Breast epithelium (tissue), 4 donors: ENCODE measurements at places on chromosomes 5 and 9. TPM values are rescaled to one million over a fixed set of nuclear protein-coding genes. Genes with fewer than 3 reads are reported as not detected.
A peak's percentile ranks its signal among the peaks of the same experiment; 100 is the strongest.

GRCh38 chr5:158718738-158719505 lies 380.8 kb downstream of the EBF1 start:
- no peaks in the 10 kb centered on the region for H3K36me3 ChIP-seq
- H3K27me3 ChIP-seq, result no peaks in the 10 kb centered on the region

DNA sequence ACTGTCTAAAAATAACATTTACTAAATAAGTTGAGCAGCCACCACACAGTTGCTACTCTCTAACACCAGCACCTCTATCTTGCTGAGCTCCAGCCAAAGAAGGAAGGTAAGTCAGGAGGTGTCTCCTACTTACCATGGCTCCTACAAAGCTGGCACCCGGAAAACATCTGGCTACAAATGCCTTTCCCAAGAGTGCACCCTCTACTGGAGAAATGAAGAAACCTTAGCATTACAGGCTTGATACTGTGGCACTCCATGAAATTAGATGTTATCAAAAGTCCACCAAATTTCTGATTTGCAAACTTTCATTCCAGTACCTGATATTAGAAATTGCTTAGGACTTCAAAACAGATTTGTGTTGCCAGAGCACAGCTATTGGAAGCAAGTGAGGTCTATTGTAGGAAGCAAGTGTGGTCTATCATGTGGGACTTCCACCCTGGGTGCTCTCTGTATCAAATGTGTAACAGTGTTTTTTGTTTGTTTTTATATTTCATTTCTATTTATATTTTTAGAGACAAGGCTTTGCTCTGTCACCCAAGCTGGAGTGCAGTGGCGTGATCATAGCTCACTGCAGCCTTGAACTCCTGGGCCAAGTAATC lies 25.7 kb upstream of the RFK start:
- no peaks in the 10 kb centered on the region for H3K27me3 ChIP-seq
- H3K27ac ChIP-seq, result no peak overlapping the region
- no peaks in the 10 kb centered on the region for H3K36me3 ChIP-seq
- no peak for DNase-seq
- H3K4me1 ChIP-seq, result no peaks in the 10 kb centered on the region

TAF11L7 gene
- not detected for total RNA-seq

RNF183 gene
- total RNA-seq, result 0.98 TPM

DNA sequence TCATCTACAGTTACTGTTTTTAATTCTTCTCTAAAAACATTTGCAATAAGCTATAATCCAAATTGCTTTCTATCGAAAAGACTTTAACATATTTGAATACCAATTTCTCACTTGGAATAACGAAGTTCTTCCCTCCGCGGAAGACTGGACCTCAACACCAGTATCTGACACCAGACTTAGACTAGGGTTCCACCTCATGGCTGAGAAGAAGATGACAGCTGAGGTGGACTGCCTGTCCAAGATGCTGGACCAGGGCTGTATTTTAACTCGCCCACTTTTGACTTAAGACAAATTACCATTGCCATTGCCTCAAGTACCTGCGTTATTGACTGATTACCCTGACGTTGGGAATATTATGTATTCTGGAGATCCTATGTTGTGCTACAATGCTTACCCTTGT lies 34.1 kb downstream of the ZMAT2 start:
- no peaks in the 10 kb centered on the region for H3K27me3 ChIP-seq
- no peak for DNase-seq
- H3K27ac ChIP-seq, result no peak overlapping the region
- no peak overlapping the region for H3K4me3 ChIP-seq
- no peaks in the 10 kb centered on the region for H3K36me3 ChIP-seq

- no peak for DNase-seq
- no peaks in the 10 kb centered on the region for H3K4me1 ChIP-seq
- H3K27ac ChIP-seq, result no peak overlapping the region
- no peak overlapping the region for H3K4me3 ChIP-seq
- no peaks in the 10 kb centered on the region for H3K36me3 ChIP-seq
Measured at GRCh38 chr9:125982798-125983406, 235.7 kb downstream of the PBX3 start.

BTNL3 gene
- under 0.01 TPM for total RNA-seq

- H3K36me3 ChIP-seq, result no peaks in the 10 kb centered on the region
- no peaks in the 10 kb centered on the region for H3K27me3 ChIP-seq
- no peaks in the 10 kb centered on the region for H3K4me1 ChIP-seq
Measured at GRCh38 chr5:91865915-91866314, 482.8 kb upstream of the ARRDC3 start.

DNA sequence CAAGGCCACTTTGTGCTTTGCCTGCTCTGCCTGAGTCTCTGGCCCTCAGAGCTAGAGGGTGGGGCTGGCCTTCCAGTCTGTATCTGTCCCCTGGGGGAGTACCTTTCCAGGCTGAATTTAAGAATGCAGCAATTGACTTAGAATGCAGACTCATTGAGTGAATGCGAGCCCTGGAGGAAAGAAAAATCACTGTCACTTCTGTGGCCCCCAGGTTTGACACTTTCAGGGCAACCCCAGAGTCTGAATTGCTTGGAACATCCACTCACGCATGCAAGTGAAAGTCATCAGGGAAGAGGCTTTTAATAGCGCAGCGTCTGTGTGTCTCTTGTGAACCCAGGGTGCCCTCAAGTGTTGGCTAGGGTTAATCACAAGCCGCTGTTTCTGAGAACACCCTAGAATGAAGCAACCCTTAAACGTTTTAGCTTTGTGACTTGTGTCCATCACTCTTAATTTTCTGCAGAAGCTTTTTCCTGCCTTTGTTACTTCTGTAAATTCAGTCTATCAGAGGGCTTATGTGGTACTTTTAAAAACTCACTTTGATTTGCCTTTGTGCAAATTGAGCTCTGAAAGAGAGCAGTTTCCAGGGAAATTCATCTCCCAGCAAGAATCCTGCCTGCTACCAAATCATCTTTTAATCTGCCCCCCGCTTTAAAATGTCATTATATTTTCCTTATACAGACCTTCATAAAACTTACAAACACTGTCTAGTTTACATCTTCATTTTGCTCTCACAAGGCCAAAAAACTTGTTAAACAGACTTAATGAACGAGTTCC lies 146.8 kb upstream of the IQGAP2 start:
- H3K36me3 ChIP-seq, result no peaks in the 10 kb centered on the region
- no peaks in the 10 kb centered on the region for H3K4me1 ChIP-seq
- peak; percentile 33 for DNase-seq
- H3K27me3 ChIP-seq, result no peaks in the 10 kb centered on the region
- no peak overlapping the region for H3K4me3 ChIP-seq
- no peak overlapping the region for H3K27ac ChIP-seq

GRCh38 chr5:86127696-86128095 lies 490.0 kb upstream of the COX7C start:
- H3K36me3 ChIP-seq, result no peaks in the 10 kb centered on the region
- no peak overlapping the region for H3K4me3 ChIP-seq
- no peak for DNase-seq
- H3K27ac ChIP-seq, result no peak overlapping the region
- no peaks in the 10 kb centered on the region for H3K4me1 ChIP-seq
- H3K27me3 ChIP-seq, result no peaks in the 10 kb centered on the region

PCDHB5 gene
- 9.8 TPM for total RNA-seq

DNA sequence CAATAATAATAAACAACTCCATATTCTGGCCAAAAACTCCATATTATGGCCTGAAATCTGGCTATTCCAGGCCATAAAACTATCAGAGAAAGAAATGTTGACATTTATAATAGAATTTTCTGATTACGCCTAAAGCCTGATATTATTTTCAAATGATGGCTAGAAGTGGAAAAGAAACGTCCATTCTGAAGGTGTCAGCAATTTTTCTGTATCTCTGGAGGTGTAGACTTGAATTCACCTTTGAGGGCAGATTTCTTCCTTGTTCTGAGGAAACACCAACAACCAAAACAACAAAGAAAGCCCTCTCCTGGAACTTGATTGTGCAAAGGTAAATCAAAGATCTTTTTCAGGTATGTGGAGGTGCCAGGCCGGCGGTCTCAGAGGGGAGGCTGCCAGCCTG lies 390.7 kb downstream of the DMAC1 start:
- no peak overlapping the region for H3K27ac ChIP-seq
- no peak for DNase-seq
- H3K4me3 ChIP-seq, result no peak overlapping the region
- no peaks in the 10 kb centered on the region for H3K4me1 ChIP-seq

GRCh38 chr9:92781899-92782298 lies 17.3 kb upstream of the BICD2 start:
- H3K4me3 ChIP-seq, result no peak overlapping the region
- no peaks in the 10 kb centered on the region for H3K27me3 ChIP-seq

GRCh38 chr5:55440188-55440646 lies 94.5 kb downstream of the PLPP1 start:
- peak overlapping the region; percentile 94 for H3K27ac ChIP-seq
- peaks cover 21% of the 10 kb centered on the region for H3K4me1 ChIP-seq
- H3K4me3 ChIP-seq, result no peak overlapping the region
- H3K36me3 ChIP-seq, result no peaks in the 10 kb centered on the region

DNA sequence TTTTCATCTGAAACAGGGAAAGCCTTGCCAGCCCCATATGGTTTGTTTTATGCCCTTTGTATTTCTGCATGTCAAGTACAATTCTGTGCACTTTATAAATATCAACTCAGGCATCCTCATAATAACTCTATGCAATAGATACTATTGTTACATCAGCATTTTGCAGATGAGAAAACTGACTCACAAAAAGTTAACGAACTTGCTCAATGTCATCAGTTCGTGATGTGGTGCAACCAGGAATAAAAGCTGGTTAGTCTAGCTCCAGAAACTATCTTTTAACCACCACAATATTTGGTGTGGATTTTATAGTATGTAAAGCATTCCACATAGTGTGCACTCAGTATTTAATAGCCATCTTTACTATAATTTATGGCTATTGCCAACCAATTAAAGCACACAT lies 134.9 kb downstream of the MRPS30 start:
- DNase-seq, result no peak
- H3K27ac ChIP-seq, result no peak overlapping the region

DNA sequence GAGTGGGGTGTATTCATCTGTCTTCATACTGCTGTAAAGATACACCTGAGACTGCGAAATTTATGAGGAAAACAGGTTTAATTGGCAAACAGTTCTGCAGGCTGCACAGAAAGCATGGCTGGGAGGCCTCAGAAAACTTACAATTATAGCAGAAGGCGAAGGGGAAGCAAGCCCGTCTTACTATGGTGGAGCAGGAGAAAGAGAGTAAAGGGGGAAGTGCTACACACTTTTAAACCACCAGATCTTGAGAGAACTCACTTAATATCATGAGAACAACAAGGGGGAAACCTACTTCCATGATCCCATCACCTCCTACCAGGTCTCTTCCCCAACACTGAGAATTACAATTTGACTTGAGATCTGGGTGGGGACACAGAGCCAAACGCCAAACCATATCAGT lies 12.5 kb upstream of the NREP start:
- no peak overlapping the region for H3K27ac ChIP-seq
- H3K36me3 ChIP-seq, result no peaks in the 10 kb centered on the region
- no peaks in the 10 kb centered on the region for H3K27me3 ChIP-seq
- H3K4me1 ChIP-seq, result no peaks in the 10 kb centered on the region
- no peak for DNase-seq

WDR41 gene
- 49.8 TPM for total RNA-seq

DNA sequence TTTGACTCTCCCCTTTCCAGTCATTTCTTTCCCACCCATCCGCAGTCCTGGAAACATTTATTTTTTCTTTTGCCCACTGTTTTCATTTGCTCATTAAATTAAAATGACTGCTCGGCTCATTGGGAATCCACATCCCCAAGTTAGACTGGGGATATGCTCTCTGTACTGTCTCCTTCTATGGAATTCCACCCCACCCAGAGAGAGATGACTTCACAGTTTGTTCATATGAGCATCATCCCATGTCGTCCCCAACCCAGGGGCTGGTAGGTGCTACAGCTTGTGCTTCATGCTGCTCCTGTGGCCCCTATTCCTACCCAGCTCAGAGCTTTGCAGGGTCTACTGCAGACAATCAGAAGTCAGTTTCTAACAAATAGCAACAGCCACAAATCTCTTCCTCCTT lies 16.5 kb upstream of the RARS1 start:
- H3K36me3 ChIP-seq, result no peaks in the 10 kb centered on the region
- H3K27ac ChIP-seq, result no peak overlapping the region
- no peaks in the 10 kb centered on the region for H3K4me1 ChIP-seq
- no peak for DNase-seq
- no peak overlapping the region for H3K4me3 ChIP-seq
- H3K27me3 ChIP-seq, result no peaks in the 10 kb centered on the region

PCDHGB6 gene
- total RNA-seq, result 12.8 TPM

DNA sequence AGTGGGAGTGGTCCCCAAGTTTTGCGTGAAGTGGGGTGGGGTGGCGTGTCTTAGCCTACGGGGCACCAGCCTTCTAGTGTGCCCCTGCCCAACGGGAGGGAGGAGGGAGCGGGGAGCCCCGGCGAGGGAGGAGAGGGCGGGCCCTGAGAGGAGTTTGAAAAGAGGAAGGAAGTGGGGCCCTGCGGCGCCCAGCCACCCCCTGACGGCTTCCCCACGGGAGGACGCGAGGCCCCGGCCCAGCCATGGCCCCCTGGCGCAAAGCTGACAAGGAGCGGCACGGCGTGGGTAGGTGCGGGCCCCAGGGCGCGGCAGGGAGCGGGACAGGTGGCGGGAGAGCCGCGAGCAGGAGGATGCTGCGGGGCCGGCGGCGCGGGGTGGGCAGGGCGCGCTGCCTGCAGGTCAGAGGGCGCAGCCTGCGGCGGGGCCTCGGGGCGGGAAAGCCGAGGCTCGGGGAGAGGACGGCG lies at the start of gene DOCK2:
DOCK2 (plus strand) TSS at position 191 of the 464 bp plus-strand sequence; CDS start at position 243, 52 bp downstream.
- no peak within 1 kb of the TSS for H3K27ac ChIP-seq
- peak within 1 kb of the TSS; percentile 40 for H3K4me3 ChIP-seq
- no peak for DNase-seq
- H3K4me1 ChIP-seq, result no peaks in the 10 kb centered on the region
- H3K27me3 ChIP-seq, result peaks cover 5% of the 10 kb centered on the region

DNA sequence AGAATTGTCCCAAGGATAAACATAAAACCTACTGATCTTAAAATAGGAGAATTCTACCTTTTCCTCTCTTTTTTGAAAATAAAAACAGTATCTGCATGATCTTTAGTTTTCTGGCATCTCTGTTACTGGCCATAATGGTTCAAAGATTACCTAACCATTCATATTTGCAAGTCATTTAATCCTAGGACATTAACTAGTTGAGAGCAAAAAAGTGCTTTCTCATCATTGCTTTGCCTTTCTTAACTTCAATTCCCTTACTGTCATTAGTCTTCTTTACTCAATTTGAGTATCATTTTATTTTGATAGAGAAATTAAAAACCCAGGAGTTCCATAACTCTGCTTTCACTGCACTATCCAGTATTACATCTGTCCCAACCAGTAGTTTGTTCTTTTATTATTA lies 68.6 kb downstream of the RFX3 start:
- H3K36me3 ChIP-seq, result no peaks in the 10 kb centered on the region
- no peaks in the 10 kb centered on the region for H3K27me3 ChIP-seq
- H3K4me3 ChIP-seq, result no peak overlapping the region
- no peak for DNase-seq
- H3K4me1 ChIP-seq, result no peaks in the 10 kb centered on the region

C5orf52 gene
- total RNA-seq, result not detected

EPB41L4A gene
- total RNA-seq, result 22.6 TPM

KIF20A gene
- 2.1 TPM for total RNA-seq

DNA sequence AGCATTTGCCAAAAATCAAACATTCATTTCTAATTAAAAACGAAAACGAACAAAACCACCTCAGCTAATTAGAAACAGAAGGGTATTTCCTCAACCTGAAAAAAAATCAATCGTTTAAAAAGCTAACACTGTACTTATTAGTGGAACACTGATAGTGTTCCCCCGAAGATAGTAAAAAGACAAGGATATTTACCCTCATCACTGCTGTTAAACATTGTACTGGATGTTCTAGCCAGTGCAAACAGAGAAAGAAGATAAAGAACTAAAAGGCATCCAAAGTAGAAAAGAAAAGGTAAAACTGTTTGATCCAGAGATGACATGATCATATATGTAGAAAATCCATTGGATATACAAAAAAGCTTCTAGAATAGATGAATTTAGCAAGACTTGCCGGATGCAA lies 508.3 kb downstream of the DMRTA1 start:
- H3K27ac ChIP-seq, result no peak overlapping the region
- no peak overlapping the region for H3K4me3 ChIP-seq
- H3K4me1 ChIP-seq, result no peaks in the 10 kb centered on the region
- H3K27me3 ChIP-seq, result no peaks in the 10 kb centered on the region
- H3K36me3 ChIP-seq, result no peaks in the 10 kb centered on the region
- no peak for DNase-seq
